ENCODE measurements at places on chromosomes 11 and 22. TPM values are rescaled to one million over a fixed set of nuclear protein-coding genes. Genes with fewer than 3 reads are reported as not detected.

DNA sequence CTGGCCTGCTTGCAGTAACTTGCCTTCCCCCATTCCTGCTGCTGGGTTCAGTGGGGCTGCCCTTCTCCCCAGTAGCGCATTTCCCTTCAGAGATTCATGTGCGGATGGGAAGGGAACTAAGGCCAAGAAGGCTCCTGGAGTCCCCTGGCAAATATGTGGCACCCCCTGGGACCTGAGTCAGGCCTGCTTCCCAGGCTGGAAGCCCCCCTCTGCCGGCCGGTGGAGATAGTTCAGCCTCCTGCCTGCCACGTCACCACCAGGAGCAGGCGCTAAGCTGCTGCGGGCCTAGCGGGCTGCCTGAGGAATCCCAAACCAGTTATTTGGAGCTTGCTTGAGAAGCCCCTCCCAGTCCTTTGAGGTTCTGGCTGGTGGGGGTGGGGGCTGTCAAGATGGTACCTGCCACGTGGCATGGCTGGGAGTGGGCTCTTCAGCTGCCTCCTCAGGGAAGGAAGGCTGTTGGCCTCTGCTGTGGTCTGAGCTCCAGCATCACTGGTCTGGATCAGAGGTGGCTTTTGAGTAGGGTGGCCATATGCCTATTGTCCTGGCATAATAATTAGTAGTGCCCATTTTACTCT lies 2.0 kb downstream of the SERPINH1 start:
- no peak for DNase-seq

OR52J3 gene
- not detected for polyA plus RNA-seq

SAA4 gene
- polyA plus RNA-seq, result not detected

- DNase-seq, result no peak
Observed at GRCh38 chr11:64765291-64765850, 5.6 kb upstream of the PYGM start.
